ENCODE measurements at places on chromosomes 16 and 17. TPM values are rescaled to one million over a fixed set of nuclear protein-coding genes. Genes with fewer than 3 reads are reported as not detected.

The PRKCA gene
- total RNA-seq, result 5.4 TPM

The ABCA6 gene
- 39.6 TPM for total RNA-seq

The BMERB1 gene
- total RNA-seq, result 12.6 TPM

The LITAFD gene
- not detected for total RNA-seq

The PHOSPHO1 gene
- total RNA-seq, result not detected

The SLC47A2 gene
- not detected for total RNA-seq

The OR2C1 gene
- not detected for total RNA-seq

The TPSG1 gene
- not detected for total RNA-seq

The IKZF3 gene
- total RNA-seq, result not detected

The KRTAP9-2 gene
- total RNA-seq, result not detected

The PRRT2 gene
- total RNA-seq, result not detected

The PRCD gene
- 0.68 TPM for total RNA-seq

The CETP gene
- total RNA-seq, result 10.9 TPM

The KCNJ18 gene
- total RNA-seq, result not detected

The B4GALNT2 gene
- total RNA-seq, result under 0.01 TPM

The FBF1 gene
- total RNA-seq, result 6.2 TPM

All from dermis blood vessel endothelial cell (primary cell).